CD4-positive, CD25-positive, alpha-beta regulatory T cell (primary cell): ENCODE measurements at places on chromosomes 5 and 9.

DNA sequence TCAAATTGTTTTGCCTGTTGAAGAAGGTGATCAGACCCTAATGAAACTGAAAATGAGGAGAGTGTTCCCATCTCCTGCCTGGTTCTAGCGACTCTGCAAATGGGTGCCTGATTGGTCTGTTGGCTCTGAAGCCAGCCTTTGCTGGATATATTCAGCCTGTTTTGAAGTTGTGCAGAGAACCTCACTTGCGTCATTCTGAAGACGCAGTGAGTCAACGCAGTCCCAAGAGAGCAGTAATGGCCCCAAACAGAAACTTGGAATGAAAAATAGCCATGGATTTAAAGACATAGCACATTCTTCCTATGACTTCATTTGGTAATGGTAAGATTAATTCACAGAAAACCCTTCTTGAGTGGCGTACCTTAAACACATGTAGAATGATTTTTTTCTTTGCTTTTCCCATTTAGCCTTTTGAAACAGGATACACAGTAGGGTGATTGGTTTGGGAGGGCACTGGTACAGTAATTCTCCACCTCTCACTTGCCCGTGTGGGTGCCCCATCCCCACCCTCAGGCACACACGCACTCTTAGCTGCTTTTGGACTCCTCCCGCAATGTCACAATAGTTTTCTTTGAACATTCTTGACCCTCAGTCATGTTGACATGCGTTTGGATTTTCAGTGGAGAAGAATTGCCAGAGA lies 54.1 kb upstream of the ABL1 start:
- DNase-seq: no peak

- DNase-seq: no peak
These were observed 213.2 kb downstream of the ADAMTS6 start for GRCh38 chr5:65268525-65268924.

GRCh38 chr5:143923634-143924266 lies 111.8 kb downstream of the HMHB1 start:
- no peak for DNase-seq

- no peak for DNase-seq
These were observed 138.8 kb downstream of the GRIA1 start for GRCh38 chr5:153629027-153629895.

DNA sequence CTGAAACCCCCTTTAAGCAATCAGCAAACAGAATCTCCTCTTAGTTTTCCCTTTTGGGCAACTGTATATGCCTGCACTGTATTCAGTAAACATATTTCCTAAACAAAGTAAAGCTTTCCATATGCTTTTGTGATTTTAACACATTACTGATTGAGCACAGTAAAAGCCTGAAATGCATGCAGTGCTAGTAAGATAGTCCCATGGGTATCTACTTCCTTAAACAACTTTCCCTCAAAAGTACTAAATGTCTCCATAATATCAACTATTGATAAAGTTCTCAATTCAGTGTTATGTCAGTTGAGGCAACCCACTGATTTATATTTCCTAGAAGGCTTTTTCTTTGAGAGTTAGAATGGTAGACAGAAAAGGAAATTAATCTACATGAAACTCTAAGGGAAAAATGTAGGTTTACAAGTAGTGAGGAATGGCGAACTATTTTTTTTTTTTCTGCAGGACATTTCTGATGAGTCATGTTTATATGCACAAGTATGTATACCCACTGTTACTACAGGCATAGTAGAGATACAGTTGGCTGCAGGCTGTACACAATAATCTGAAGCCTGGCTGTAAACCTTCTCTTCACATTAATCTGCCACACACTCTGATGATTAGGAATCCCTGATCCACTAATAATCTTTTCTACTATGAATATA lies 31.2 kb upstream of the CEP120 start:
- no peak for DNase-seq

DNA sequence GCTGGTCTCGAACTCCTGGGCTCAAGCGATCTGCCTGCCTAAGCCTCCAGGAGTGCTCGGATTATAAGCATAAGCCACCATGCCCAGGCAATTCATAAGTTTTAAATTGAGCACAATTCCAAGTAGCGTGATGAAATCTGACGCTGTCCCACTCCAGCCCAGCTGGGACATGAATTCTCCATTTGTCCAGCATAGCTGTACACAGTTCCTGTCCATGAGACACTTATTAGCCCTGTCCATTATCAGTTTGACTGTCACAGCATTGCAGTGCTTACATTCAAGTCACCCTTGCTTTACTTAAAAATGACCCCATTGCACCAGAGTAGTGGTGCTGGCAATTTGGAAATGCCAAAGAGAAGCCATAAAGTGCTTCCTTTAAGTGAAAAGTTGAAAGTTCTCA lies 7.6 kb upstream of the SLC30A5 start:
- DNase-seq: no peak

- DNase-seq: no peak
These were observed 10.6 kb upstream of the EXOC3 start for GRCh38 chr5:432201-432927.

DNA sequence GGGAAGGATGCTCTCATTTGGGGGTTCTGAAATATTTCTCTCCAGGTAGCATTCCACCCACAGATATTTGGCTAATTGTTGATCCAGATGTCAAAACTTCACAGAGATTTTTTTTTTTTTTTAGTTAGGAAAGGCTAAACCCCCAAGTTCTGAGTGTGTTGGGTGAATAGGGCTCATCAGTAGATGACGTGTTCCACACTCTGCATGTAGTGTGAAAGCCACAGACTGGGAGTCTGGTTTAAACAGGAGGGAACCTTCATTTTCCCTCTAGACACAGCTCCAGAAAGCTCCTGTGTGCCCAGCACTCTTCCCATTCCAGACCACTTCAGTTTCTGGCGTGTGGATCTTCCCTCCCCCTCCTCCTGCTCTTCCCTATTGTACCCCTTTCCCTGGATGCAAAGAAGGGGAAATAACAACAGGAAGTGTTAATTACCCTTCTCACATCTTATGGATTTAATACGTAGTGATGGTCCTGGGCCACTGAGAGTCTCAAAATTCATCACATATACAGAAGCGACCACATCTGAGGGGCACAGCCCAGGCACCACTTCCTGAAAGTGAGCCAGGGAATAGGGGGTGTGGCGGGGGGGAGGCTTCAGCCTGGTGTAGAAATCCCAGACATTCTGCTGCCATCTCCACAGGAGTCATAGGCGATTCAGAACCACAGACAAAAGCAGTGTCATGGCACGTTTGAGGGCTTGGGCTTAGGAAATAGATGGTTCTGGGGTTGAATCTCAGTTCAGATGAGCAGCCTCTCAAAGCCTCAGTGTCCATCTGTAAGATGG lies 65.1 kb downstream of the DAP start:
- DNase-seq: no peak

- no peak for DNase-seq
These were observed 263.4 kb downstream of the SEC61B start for GRCh38 chr9:99485459-99485858.

DNA sequence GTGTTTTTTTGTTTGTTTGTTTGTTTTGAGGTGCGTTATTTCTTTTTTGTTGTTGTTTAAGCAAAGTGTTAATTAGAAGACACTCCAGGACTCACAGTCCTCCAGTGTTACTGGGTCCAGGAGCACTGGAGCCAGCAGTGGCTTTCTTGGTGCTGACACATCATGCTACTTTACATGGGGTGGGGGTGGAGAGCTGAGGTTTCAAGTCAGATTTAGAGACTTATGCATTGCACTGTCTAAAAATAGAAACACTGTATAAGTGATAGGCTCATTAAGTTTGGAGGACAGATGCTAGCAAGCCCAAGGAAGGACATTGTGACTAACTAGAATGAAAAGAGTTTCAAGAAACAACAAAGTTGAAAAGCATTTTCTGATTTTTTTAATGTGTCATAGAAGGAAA lies 2209.2 kb downstream of the MAT2B start:
- DNase-seq: no peak

DNA sequence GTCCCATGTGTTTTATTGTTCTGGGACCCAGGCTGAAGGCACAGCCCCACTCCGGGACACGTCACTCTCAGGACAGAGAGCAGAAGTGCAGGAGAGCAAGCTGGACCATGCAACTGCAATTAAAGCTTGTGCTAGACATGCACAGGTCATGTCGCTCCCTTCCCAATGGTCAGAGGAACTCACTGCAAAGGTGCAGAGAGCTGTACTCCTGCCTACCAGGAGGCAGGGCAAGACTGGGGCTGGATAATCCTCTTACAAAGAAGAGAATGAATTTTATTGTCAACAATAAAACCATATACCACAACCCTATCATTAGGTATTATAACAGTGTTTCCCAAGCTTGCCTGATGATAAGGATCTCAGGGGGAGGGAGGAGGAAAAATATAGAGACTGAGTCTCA lies 74.0 kb upstream of the NEK6 start:
- no peak for DNase-seq

DNA sequence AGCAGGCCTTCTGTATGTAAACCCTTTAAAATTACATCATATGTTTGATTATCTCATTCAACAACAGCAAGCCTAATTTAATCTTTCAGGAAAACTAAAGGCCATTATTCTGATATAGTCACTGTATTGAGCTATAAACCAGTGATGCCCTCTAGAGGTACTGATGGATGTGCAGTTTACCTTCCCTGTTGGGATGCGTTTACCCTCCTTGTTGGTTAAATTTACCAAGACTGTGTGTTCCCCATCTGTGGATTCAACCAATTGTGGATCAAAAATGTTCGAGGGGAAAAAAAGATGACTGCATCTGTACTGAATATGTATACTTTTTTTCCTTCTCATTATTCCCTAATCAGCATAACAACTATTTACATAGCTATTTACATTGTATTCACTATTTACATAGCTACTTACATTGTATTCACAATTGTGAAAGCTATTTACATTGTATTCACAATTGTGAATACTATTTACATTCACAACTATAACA lies 3.7 kb upstream of the BAAT start:
- no peak for DNase-seq

- no peak for DNase-seq
These were observed 67.0 kb downstream of the ZNF366 start for GRCh38 chr5:72440207-72440638.

DNA sequence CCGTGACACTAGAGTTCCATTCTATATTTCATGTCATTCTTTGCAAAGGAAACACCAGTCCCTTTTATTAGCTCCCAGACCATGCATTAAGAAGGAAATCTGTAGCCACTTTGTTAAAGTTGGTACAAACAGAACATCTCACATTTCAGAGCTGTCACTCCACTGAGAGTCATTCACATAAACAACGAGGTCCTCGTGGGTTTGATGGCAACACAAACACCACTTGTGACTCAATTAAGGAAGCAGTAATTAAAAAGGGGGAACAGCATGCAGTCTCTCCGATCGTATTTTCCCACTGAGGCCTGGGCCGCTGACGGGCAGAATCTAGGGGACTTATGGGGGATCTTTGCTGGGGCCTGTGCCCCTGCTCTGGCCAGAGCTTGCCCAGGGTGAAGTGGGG lies 94.2 kb upstream of the ZNF618 start:
- DNase-seq: no peak

DNA sequence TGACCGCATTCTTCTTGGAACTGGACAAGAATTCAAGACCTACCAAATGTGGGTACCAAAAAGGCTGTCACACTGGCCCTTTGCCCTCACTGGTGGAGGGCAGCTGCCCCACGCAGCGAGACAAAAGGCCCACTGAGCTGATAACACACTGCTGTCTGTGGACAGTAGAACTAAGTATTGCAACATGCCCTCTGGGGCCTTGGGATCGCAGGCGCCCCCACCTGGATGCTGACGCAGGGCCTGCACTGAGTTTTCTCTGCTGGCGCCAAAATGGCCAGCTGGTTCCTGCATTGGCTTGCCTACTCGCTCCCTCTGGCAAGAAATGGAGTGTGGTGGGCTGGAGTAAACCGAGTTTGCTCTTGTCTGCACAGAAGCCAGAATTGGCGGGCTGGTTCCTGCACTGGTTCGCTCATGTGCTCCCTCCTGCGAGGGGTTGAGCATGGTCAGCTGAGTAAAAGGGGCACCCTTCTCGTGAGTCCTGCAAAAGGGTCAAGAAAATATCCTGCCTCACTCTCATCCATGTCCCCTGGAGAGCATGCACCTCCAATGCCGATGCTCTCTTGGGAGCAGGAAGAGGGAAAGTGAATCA lies 55.7 kb downstream of the NXNL2 start:
- DNase-seq: no peak

DNA sequence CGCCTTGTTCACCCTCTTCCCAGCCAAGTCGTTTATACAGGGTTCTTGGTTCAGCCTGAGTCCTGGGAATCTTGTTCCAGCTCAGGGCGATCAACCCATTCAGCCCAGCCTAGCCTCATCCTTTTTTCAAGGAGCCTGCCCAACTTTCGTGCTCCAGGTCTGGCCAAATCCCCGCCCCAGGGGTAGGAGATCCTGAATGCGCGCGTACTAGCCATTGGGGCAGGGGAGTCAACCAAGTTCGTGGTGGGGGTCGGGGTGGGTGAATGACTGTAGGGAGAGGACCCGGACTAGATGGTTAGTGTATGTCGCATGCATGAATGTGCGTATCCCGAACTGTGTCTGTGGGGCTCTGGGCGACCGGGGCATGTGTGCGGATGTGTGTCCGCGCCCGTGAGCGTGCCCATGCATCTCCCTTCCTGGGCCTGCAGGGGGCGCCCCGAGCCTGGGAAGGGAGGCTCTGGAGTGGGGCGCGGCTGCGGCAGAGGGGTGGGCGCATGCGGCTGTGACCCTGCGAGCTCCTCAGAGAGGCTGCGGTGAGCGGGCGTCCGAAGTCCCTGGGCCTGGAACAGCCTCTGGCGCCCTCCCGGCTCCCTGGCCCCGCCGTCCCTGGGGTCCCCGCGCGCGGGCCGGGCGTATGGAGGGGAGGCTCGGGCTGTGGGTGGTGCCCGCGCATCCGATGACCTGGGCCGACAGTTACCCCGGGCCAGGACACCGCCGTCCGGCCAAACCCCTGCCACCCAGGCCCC lies 8.7 kb downstream of the CCL21 start:
- peak; percentile 54 for DNase-seq

GRCh38 chr5:73823508-73823925 lies 197.5 kb downstream of the ARHGEF28 start:
- no peak for DNase-seq

DNA sequence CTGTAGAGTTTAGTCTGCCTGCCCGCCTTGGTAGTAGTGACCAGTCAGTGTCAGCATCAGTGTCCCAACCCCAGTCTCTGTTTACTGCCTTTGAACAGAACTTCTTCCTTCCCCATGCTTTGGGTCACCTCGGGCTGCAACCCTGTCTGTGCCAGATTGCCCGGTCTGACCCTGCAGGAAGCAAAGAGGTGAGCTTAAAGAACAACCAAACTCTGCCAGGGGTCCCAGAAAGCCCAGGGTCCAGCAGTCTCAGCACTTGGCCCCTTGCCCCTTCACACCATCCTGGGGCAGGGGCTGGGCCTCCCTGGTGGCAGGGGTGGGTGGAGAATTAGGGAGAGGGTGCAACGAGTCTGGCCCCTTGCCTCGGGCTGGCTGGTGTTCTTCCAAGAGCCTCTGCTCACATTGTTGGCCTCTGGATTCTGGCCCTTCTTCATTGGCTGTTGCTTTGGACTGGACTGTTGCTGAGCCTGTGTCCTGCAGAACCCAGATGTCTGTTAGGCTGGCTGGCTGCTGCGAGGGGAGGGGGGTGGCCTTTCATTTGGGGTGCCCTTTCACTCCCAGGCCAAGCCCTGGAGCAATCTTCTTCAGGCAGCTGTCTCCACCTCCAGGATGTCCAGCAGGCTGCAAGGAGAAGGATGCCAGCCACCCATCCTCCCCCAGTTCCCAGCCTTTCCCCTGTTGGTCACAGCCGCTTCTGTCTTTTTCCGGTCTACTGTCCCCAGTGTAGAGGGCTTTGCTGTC lies 51.2 kb downstream of the SAR1B start:
- no peak for DNase-seq

GRCh38 chr5:22470408-22470807 lies 382.7 kb downstream of the CDH12 start:
- DNase-seq: no peak
